Dermis blood vessel endothelial cell (primary cell): ENCODE measurements at places on chromosomes 16 and 17. TPM values are rescaled to one million over a fixed set of nuclear protein-coding genes. Genes with fewer than 3 reads are reported as not detected.

The CES1 gene
- total RNA-seq, result 0.34 TPM in 1 of 2 replicates, not detected in the other

The UTS2R gene
- total RNA-seq, result not detected in 2 replicates

The HOXB2 gene
- 4.8 and 5.2 TPM in 2 replicates for total RNA-seq

The TK1 gene
- total RNA-seq, result 98.7 and 170 TPM in 2 replicates

GRCh38 chr16:52851211-52851740, 201.4 kb downstream of the CHD9NB start:
- no peak for DNase-seq

DNA sequence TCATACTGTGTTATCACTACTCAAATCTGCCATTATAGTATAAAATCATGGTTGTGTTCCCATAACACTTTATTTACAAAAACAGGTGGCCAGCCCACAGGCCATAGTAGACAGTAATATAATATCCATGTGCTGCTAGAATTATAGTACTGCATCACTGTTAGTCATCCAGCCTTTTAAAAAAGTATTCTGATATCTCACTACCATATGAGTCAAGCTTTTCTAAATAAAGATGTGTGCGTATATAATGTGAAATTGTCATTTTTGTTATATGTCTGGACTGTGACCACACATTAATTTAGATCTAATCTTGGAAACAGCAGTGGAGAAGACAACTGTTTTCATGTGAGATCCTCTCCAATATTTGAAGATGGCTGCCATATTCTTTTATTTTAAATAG, 1049.1 kb upstream of the GOT2 start:
- no peak for DNase-seq

DNA sequence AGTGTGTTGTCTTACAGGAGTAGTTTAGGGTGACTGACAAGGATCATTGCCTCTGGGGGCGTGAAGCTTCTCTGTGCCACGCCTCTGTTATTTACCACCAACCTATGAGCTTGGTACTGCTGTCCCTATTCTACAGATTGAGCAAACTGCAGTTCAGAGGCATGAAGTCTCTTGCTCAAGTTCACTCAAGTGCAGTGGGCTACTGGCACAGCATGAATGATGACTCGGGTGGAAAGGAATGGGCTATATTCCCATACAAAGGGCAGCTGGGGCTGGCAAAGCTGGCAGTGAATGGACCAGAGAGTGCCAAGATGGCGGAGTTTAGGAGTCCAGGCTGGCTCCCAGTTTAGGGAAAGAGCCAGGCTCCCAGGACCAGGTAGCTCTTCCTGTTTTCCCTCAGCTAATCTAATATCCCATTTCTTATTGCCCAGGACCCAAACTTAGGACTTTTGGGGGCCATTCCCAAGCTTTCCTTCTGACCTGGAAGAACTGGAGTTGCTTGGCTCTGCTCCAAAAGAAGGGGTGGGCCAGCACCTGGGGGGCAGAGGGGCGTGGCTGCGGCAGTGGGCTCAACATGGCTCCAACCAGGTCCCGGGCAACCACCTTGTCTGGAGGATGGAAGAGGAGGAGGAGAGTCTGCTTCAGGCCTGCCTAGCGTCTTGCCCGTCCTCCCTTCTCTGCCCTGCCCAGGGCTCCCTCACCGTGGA, 12.9 kb downstream of the PLK1 start:
- no peak for DNase-seq

- DNase-seq, result no peak
Observed at GRCh38 chr16:29712809-29713208, 33.0 kb downstream of the C16orf54 start.

DNA sequence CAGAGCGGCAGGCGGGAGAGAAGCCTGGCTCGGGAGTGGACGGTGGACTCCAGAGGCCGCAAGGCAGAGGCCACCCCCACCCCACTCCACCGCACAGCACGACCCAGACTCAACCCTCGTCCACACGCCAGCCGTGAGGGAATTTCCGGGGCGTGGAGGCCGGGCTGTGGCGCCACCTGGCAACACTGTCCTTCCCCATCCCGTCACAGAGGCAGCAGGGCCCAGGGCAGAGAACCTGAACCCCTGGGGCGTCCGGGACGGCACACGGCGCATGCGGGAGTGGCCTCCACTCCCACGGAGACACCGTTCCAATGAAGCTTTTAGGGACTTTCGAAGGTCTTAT, 23.5 kb downstream of the GNPTG start:
- DNase-seq, result no peak

DNA sequence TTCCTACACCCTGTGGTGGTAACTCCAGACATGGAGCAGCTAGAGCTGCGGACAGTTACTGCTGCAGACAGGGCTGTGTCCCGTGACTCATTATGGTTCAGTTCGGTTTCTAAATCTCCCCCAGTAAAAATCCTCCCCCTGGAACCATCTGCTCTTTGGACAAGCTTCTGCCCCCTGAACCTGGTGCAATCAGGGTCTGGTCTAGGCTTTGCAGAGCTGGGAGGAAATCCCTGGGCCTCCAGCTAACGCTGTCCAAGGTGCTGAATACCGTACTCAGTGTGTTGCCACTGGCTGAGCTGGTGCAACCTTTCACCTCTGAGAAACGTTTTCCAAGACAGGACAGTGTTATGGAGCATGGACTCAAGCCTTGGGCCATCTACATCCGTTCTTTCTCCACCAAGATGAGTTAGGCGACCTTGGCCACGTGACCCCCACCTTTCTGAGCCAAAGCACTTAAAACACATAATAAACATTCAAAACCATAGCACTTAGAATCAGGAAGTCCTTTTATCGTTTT, 142.0 kb downstream of the CPPED1 start:
- peak; percentile 61 for DNase-seq

DNA sequence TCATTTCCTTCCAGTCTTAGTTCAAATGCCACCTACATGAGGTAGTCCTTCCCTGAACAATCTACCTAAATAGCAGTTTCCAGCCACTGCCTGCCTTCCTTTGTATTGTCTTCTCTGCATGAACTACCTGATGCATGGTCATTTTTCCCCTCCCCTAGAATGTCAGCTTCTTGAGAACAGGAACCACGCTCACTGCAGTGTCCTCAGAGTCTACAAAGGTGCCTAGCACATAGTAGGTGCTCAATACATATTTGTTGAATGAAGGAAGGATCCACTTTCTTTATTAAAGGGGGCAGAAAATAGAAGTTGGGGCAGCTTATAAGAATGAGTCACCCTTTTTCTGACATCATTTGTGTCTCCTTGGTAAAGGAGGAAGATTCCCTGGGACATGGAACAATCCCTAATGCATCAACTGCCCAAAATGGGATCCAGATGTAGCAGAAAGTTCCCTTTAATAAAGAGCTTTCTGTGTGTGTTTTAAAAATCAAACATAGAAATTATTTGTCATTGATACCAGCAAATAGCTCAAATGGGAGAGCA, 4.4 kb upstream of the CYLD start:
- no peak for DNase-seq

GRCh38 chr17:15946611-15947120, 1.7 kb downstream of the ADORA2B start:
- no peak for DNase-seq

- DNase-seq, result peak; percentile 7
Observed at GRCh38 chr16:64440421-64440831, 681.4 kb downstream of the CDH11 start.

GRCh38 chr16:56309008-56309407, 116.3 kb downstream of the AMFR start:
- no peak for DNase-seq
